Liver (tissue), 10 donors: ENCODE measurements at places on chromosomes 13 and 19. TPM values are rescaled to one million over a fixed set of nuclear protein-coding genes. Genes with fewer than 3 reads are reported as not detected.
A peak's percentile ranks its signal among the peaks of the same experiment; 100 is the strongest.

GRCh38 chr13:22717036-22717435, 463.7 kb upstream of the SGCG start:
- no peaks in the 10 kb centered on the region for H3K27me3 ChIP-seq
- no peak overlapping the region for H3K27ac ChIP-seq
- H3K4me3 ChIP-seq = no peak overlapping the region
- H3K4me1 ChIP-seq = no peaks in the 10 kb centered on the region
- no peaks in the 10 kb centered on the region for H3K36me3 ChIP-seq

DNA sequence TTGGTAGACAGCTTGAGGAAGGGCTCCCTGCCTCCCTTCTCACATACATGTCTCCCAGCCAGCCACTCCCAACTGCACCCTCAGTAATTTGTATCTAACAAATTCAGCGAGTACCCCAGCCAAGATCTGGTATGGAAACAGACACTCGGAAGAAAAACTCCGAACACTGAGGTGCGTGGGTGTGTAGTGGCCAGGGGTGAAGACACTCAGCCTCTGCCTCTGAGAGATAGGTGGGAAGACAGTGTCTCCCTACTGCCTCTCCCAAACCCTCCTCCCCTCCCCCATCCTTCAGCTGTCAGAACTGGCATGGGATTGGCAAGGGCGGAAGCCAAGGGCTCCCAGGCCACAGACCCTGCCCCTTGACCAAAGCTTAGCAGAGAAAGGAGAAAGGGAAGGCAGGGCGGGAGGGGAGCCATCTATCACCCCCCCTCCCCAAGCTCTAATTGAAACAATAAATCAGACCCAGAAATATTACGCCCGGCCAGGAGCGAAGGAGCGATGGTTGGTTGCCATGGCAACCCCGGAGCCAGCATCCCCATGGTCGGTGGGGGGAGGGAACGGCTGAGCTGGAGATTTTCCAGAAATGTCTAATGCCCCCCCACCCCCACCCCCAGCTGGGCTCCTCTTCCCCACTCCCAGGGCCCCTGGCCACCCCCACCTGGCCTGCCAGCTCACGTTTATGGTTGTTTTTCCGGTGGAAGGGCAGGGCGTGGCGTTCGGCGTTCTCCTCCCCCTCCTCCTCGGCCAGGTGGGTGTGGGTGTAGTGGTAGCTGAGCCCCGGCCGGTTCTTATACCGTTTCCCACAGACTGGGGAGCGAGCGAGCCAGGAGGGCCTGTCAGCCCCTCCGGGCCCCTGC, 7.0 kb downstream of the DPF1 start:
- no peak for DNase-seq
- no peak overlapping the region for H3K4me3 ChIP-seq
- H3K27ac ChIP-seq = no peak overlapping the region
- H3K36me3 ChIP-seq = no peaks in the 10 kb centered on the region
- H3K4me1 ChIP-seq = no peaks in the 10 kb centered on the region

Gene MIR17HG
- total RNA-seq = 7.7 TPM

DNA sequence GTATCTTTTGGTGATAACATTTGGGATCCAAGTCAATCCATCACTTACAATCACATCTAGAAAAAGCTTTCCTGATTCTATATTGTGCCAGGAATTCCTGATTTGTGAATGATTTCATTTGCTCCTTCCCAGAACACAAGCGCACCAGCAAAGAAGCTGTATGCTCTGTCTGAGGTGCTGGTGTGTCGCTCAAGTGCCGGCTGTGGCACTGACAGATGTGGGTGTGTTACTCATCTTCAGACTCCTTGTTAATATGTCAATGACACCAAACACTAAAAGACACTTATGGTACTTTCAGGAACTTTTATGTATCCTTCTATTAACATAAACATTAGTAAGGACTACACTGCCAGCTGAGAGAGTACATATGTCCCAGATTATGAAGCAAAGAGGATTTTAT, 429.1 kb downstream of the ITGBL1 start:
- H3K4me3 ChIP-seq = no peak overlapping the region
- DNase-seq = no peak
- no peaks in the 10 kb centered on the region for H3K4me1 ChIP-seq
- no peaks in the 10 kb centered on the region for H3K27me3 ChIP-seq
- no peaks in the 10 kb centered on the region for H3K36me3 ChIP-seq

DNA sequence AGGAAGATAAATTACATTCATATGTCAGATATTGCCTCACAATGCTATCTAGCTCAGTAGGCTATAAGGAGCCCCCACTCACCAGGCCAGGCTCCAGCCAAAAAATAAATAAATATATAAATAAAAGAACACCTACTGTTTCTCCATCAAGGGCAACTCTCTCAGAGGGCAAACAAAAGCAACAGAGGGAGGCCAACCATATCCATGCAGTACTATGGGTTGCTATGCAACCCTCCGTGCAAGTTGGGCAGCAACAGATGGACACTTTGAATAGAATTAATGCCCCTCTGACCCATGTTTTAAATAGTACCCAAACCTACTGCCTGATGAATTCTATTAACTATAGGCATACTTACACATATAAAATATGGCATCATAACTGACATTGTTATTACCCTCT, 279.8 kb upstream of the EDNRB start:
- no peak for DNase-seq
- H3K27ac ChIP-seq = no peak overlapping the region
- H3K4me3 ChIP-seq = no peak overlapping the region
- H3K27me3 ChIP-seq = no peaks in the 10 kb centered on the region
- H3K4me1 ChIP-seq = no peaks in the 10 kb centered on the region

DNA sequence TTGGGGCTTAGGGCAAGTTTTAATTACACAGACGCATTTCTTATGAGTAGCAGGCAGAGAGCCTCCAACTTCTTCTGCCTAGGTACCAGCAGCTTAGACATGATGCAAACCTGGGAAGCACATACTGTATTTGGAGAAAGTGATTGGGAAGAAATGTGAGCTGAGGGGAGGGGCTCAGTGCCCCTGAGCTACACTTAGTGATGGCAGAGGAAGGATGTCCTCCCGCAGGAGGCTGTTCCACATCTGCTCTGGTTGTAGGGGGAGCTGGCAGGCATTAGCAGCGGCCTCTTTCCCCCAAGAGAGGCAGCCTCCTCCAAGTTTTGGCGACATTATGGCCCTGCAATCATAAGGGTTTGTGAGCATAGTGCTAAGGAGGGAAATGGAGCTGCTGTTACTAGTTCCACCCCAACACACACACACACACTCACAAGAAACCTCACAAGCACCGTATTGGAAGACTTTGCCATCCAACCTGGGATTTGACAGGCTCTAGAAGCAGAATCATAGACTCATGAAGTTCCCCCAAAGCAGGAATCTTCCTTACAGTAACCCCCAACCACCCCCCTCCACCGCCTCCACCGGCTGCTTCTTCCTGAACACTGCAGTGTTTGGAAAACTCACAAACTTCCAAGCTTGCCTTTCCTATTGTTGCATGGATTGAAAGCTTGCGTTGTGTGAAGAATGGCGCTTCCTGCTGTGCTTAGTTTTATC, 3.3 kb downstream of the ALOX5AP start:
- no peaks in the 10 kb centered on the region for H3K36me3 ChIP-seq
- DNase-seq = no peak
- H3K27ac ChIP-seq = peak overlapping the region; percentile 61
- H3K4me1 ChIP-seq = no peaks in the 10 kb centered on the region
- no peaks in the 10 kb centered on the region for H3K27me3 ChIP-seq

DNA sequence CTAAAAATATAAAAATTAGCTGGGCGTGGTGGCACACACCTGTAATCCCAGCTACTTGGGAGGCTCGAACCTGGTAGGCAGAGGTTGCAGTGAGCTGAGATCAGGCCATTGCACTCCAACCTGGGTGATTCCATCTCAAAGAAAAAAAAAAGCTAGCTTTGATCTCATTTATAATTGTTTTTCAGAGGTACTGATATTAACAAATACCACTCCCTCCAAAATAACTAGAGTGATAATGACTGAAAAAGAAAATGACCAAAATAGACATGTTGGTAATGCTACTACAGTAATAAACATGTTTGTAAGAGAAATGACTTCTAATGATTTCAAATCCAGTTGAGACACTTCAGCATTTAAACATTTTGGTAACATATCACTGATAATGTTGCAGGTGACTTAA, 13.0 kb downstream of the PDCD5 start:
- no peaks in the 10 kb centered on the region for H3K27me3 ChIP-seq
- H3K4me1 ChIP-seq = no peaks in the 10 kb centered on the region
- peaks cover 19% of the 10 kb centered on the region for H3K36me3 ChIP-seq
- no peak overlapping the region for H3K4me3 ChIP-seq
- DNase-seq = no peak
- H3K27ac ChIP-seq = no peak overlapping the region

DNA sequence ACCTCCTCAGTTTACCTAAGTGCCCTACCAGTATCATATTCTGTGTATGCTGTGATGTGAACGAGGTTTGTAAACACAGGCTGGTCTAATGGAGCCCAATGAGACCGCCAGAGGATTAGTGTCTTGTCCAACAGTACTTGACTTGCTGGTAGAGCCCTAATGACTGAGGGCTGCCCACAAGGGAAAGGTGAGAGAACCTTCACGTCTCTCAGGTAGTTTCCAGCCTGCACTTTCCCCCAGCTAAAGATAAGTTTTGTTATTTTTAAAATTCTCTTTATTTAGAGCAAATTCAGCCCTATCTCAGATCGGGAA, 498 bp upstream of the RBM26 start:
- H3K27me3 ChIP-seq = no peaks in the 10 kb centered on the region
- no peaks in the 10 kb centered on the region for H3K36me3 ChIP-seq
- peaks cover 53% of the 10 kb centered on the region for H3K4me1 ChIP-seq
- H3K4me3 ChIP-seq = peak overlapping the region; percentile 93
- no peak for DNase-seq

- no peak overlapping the region for H3K27ac ChIP-seq
- H3K4me3 ChIP-seq = no peak overlapping the region
- H3K4me1 ChIP-seq = no peaks in the 10 kb centered on the region
- H3K27me3 ChIP-seq = no peaks in the 10 kb centered on the region
- no peaks in the 10 kb centered on the region for H3K36me3 ChIP-seq
- no peak for DNase-seq
Measured at GRCh38 chr13:113981194-113981605, 7.3 kb upstream of the C13orf46 start.

Gene TPGS1
- 15.1 TPM for total RNA-seq

DNA sequence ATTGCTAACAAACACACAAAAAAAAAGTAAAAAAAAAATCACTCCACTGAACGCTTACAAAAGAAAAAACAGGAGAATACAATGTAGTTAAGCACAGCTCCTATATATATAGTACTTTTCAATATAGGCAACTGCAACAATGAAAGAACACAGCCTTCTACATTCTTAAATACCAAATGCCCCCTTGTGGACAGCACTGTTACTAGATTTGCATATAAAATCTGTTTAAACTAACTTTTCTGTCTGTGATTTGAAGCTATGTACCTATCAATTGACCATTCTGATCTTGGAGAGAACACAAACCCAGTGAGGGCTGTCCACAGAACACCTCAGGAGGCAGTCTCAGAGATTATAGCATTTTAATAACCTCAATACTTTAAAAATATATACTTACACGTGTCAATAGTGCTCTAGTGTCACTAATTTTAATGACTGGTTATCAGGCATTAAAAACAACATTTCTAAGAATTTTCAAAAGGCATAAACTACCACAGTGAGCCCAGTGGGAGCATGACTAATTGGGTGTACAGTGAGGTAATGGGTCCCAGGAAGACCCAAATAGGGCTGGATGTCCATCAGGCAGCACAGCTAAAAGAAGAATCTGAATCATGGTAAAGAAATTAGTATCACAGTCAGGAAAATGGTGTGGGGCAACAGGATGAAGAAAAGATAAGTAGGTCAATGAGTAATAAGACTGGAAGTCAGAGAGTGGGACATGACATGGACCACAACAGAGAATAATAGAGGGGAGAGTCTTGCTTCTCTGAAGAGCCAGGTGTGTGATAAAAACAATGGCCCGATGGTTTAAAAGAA, 22.2 kb downstream of the CCDC169 start:
- no peak overlapping the region for H3K4me3 ChIP-seq
- H3K4me1 ChIP-seq = no peaks in the 10 kb centered on the region
- no peak overlapping the region for H3K27ac ChIP-seq
- DNase-seq = no peak
- H3K27me3 ChIP-seq = no peaks in the 10 kb centered on the region

DNA sequence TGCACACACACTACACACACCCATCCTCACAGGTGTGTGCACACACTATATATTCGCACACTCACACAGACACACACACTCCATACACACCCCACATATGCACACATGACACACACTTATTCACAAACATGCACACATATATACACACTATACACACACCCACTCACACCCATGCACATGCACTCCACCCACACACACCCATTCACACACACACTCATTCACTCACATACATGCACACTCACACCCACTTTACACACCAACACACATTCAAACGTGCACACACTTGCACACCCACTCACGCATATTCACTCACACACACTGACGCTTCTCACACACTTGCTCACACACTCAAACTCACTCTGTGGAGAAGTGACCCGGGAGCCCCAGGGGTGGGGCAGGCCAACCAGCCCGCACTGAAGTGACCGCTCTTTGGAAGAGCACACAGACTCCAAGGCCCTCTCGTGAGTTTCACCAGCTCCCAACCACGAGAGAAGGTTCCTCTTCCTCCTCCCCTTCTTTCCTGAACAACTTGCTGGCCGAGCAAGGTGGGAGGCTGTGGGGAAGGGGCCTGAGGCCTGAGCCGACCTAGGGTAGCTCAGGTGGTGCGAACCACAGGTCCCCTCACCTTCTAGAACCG, 86.1 kb upstream of the TM9SF2 start:
- no peaks in the 10 kb centered on the region for H3K27me3 ChIP-seq
- H3K36me3 ChIP-seq = no peaks in the 10 kb centered on the region
- H3K4me1 ChIP-seq = no peaks in the 10 kb centered on the region
- H3K27ac ChIP-seq = no peak overlapping the region

GRCh38 chr19:44600466-44600865, 12.9 kb upstream of the IGSF23 start:
- no peak for DNase-seq
- H3K36me3 ChIP-seq = no peaks in the 10 kb centered on the region
- H3K4me3 ChIP-seq = no peak overlapping the region
- H3K27me3 ChIP-seq = no peaks in the 10 kb centered on the region
- H3K4me1 ChIP-seq = peaks cover 3% of the 10 kb centered on the region
- H3K27ac ChIP-seq = no peak overlapping the region

Gene LAIR1
- total RNA-seq = 16.3 TPM

DNA sequence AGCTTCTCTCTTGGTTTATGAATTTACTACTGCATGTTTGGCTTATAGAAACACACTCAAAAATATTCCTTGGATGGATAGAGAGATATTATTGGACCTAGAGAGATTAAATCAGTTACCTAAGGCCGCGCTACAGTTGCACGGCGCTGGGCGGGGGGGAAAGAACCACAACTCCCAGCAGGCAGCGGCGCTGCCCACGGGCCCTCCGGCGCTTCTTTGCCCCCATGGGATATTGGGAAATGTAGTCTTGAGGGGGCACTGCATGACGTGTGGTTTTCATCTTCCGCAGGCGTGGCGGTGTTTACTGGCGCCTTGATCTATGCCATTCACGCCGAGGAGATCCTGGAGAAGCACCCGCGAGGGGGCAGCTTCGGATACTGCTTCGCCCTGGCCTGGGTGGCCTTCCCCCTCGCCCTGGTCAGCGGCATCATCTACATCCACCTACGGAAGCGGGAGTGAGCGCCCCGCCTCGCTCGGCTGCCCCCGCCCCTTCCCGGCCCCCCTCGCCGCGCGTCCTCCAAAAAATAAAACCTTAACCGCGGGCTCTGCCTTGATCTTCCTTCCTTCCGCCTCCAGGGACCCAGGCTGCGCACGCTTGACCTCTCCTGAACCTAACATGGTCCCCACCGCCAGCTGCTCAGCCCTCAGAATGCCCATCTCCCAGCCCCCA, 4.8 kb downstream of the EMP3 start:
- H3K27me3 ChIP-seq = no peaks in the 10 kb centered on the region
- H3K27ac ChIP-seq = peak overlapping the region; percentile 45
- H3K4me1 ChIP-seq = peaks cover 2% of the 10 kb centered on the region
- H3K4me3 ChIP-seq = peak overlapping the region; percentile 87
- H3K36me3 ChIP-seq = no peaks in the 10 kb centered on the region

Gene UNC13A
- under 0.01 TPM for total RNA-seq
